ENCODE measurements at places on chromosomes 12 and 14. TPM values are rescaled to one million over a fixed set of nuclear protein-coding genes. Genes with fewer than 3 reads are reported as not detected.

DNA sequence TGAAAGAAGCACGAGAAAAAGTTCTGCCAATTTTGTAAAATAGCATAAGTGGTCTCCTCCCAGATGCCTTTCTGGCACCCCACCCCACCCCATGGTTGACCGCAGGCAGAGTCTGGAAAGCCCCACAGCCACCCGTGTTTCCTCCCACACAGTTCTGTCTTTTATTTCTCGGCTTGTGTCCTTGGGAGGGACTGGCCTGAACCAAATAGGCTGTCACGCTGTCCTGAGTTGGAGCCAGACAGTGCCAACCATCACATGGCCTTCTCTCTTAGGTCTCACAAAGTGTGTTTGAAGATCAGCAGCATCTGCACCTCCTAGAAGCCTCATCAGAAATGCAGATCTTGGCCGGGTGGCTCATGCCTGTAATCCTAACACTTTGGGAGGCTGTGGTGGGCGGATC, 10.2 kb upstream of the LTA4H start:
- no peak for DNase-seq

DHRS4L2 gene
- total RNA-seq: 16.3 TPM

GRCh38 chr12:50894241-50894640, 51.5 kb downstream of the TMPRSS12 start:
- DNase-seq: no peak

TAS2R14 gene
- 0.38 TPM for total RNA-seq

GRCh38 chr12:52193991-52194390, 2.2 kb upstream of the KRT80 start:
- DNase-seq: no peak

GYS2 gene
- not detected for total RNA-seq

DNA sequence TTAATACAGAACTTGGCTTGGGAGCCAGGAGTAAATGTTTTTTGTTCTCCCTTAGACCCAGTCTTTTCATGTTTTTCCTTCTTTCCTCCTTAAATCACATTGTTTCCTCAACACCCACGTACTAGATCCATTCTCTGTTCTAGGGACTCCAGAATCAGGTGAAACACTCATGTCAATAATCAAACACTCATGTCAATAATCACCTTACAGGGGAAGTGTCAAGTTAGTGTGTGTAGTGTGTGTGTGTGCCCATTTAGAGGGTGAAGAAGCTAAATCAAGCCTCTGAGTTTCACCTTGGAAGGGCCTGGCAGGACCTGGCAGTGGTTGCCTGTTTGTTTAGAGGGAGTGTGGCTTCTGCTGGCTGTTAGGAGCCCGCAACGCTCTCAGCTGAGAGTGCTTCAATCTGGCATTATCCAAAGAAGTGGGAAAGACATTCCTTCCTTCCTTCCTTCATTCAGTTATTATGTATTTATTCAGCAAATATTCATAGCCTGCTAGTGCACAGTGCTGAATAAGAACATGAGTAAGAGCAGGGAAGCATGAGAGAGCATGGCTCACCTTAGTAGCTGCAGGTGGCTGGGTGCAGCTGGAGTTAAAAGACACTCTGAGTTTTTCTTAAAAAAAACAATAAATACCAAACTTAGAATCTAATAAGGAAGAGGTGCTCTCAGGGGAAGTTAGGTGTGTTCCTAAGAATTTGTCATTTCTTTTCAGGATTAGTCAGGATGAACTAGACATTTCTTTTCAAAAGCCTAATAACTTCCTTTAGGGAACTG, 17.6 kb upstream of the EID3 start:
- no peak for DNase-seq

GRCh38 chr14:89013098-89013504, 188.7 kb downstream of the TTC8 start:
- no peak for DNase-seq

GLS2 gene
- 0.76 TPM for total RNA-seq

CCDC196 gene
- not detected for total RNA-seq

UBE3B gene
- total RNA-seq: 56.1 TPM

DNA sequence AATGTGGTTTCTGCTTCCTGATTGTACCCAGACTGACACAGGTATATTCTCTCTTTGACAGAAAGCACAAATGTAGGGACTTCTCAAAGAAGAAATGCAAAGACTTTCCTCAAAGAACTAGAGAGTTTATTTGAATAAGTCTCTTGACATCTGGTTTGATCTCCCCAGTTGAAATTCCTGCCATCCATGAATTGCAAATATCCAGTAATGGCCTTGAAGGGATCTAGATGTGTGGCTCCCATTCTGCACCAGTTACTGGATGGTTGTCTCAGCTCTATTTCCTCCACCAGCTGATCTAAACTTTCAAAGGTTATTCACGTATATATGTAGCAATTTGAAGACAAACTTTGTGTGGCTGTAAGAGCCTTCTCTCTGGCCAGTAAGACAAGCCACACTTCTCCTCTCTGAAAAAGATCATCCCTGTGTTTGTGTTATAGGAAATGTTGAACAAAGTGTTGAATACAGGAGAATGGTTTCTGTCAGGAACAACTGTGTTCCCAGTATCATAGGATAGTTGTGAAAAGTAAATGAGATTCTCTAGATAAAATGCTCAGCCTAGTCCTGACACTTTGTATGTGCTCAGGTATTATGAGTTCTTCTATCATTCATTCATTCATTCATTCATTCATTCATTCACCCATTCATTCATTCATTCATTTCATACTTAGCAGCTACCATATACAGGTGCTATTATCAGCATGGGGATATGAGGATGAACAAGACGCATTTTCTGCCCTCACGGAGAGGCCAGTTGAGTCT, 22.7 kb upstream of the GPRC5A start:
- no peak for DNase-seq

DNA sequence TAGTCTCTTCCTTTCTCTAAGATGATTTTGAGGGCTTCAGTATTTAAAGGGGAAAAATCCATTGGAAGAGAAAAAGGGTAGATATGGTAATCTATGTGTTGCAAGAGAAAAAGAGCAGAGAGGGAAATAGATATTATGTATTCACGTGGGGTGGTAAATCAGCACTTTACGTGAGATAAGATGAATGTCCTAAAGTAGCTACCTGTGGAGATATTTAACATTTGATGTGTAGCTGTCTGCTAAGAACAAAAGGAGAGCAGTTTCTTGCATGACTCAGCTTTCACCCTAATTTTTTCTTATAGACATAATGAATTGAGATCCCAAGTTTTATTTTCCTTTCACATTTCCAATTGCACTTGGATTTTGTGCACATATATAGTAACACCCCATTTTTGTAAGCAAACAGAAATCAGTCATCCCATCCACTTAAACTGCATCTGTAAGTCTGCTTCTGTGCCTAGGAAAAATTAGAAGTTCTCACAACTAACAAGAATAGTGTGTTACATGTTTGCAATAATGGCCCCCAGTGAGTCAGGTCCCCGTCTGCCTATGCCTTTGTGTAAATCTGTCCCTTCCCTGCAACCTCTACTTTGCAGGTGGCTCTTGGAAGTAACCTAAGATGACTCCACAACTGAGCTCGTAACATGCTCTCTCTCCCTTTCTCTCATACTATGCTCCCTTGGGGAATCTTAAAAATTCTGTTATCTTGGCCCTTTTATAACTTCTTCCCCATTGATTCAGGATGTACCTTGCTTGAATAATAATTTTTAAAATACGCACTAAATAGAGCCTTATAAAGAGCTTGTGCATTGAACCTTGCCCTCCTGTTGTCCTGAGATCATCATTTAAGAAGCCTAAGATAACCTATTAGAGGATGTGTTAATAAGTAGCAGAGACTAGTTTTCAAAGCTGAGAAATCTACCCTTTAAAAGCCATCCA, 3.7 kb downstream of the TMTC3 start:
- no peak for DNase-seq

DNA sequence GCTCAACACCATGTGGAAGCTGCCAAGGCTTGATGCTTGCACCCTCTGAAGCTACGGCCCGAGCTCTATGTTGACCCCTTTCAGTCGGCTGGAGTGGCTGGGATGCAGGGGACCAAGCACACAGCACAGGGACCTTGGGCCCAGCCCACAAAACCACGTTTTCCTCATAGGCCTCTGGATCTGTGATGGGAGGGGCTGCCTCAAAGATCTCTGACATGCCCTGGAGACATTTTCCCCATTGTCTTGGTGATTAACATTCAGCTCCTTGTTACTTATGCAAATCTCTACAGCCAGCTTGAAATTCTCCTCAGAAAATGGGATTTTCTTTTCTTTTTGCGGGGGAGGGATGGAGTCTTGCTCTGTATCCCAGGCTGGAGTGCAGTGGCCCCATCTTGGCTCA, 46.3 kb downstream of the MON2 start:
- no peak for DNase-seq

- no peak for DNase-seq
Measured at GRCh38 chr14:100975671-100976070, 72.1 kb upstream of the RTL1 start.

FRMD6 gene
- 8.9 TPM for total RNA-seq

GRCh38 chr14:103861413-103862392, 14.3 kb upstream of the PPP1R13B start:
- DNase-seq: peak; percentile 76

ZFHX2 gene
- total RNA-seq: 0.60 TPM
